ENCODE measurements at places on chromosomes 3 and 15. TPM values are rescaled to one million over a fixed set of nuclear protein-coding genes. Genes with fewer than 3 reads are reported as not detected.

GRCh38 chr3:154132777-154133375 lies 11.7 kb downstream of the ARHGEF26 start:
- DNase-seq, result no peak

DNA sequence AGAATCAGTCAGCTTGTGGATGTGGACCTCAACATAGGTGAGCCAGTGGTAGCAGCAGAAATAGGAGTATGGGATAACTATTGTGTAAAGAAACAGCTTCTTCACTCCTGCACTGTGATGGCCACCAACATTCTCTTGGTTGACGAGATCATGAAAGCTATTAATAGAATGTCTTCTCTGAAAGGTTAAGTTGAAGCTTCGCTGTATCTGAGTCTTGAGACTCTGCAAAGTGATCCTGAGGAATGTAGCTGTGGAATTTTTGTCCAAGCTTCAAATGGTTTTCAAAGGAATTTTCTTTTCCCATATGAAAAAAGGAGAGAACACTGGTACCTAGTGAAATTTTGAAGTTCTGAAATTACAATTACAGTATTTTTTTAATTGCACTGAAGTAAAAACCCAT lies 146.3 kb downstream of the GMNC start:
- DNase-seq, result no peak

DNA sequence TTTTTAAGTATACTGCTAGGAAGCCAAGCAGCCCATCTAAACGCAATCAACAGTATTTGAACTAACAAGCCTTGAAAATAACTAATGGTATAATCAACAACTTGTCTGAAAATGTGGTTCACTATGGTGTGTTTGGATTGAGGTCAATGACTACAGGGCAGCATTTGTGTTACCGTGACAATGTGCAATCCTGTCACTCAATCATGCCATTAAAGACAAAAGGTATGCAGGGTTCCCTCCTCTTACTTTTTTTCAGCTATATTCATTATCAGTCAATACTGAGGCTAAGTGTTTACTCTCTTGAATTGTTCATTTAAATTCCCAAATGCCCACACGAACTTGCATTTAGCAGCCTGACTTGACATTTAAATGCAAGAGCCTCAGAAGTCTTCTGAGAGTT lies 1099.3 kb upstream of the EPHA6 start:
- no peak for DNase-seq

The ARRDC4 gene
- total RNA-seq, result 32.6 TPM

The TNFSF10 gene
- 5.5 TPM for total RNA-seq

The PIGZ gene
- total RNA-seq, result 8.0 TPM

Measured in psoas muscle (tissue), 8 donors.